8988T (cell line): ENCODE measurements at places on chromosomes 11 and 22.

DNA sequence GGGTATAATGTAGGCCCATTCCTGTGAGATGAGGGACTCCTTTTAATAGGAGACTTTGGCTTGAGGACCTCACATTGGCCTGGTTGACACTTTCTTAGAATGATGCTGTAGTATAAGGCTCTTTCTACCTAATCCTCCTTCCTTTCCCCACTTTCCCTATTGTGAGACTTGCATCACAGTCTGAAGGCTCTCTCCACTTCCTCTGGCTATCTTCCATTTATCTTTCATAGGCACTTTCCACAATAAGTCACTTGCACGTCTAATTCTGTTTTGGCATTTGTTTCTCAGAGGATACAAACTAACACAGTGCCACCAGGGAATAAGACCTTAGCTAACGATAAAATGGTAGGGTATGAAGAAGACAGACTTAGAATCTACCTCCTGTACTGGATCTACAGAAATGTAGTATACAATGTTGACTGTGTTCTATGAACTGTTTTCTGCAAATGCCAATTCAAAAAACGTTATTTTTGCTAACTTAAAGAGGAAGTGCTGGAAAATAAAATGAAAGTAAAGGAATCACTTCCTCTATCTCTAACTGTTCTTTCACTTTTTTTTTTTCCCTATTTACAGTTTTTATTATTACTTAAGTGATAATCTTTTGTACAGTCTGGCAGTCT is 17.9 kb upstream of the PDE3B start:
- no peak for DNase-seq

- no peak for DNase-seq
These were observed 10.6 kb downstream of the SNX32 start for GRCh38 chr11:65844231-65844872.

DNA sequence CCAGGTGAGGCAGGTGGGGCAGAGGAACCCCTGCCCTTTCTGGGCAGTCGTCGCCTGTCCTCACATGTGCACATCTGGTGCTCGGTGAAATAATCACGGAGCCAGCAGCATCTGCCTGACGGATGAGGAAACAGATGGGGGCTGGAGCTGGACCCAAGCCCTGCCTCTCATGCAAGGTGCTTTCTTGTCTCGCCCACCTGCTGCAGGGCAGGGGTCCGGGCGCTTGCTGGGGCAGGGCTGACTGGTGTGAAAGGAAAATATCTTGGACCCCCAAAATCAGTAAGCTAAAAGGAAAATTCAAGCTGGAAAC is 3.3 kb downstream of the ALDH3B2 start:
- no peak for DNase-seq

DNA sequence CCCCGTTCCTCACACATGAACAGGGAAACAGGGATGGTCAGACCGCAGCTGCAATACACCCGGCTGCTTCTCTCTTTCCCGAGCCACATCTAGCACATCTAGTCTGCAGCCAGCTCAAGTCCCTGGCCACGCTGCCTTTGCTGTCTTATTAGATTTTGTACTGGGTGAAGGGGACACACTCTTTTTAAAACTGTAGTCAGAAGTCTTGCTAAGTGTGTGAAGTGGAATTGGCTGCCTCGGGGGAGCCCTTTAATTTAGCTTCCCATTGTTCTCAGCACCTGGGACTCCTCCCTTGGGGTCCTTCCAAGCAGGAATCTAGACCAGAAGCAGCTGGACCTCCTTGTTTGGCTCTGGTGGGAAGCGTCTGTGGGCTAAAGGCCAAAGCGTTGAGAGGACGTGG is 420.0 kb downstream of the CTTN start:
- DNase-seq, result no peak

- DNase-seq, result no peak
These were observed 54.1 kb upstream of the ZBED5 start for GRCh38 chr11:10911907-10912306.

DNA sequence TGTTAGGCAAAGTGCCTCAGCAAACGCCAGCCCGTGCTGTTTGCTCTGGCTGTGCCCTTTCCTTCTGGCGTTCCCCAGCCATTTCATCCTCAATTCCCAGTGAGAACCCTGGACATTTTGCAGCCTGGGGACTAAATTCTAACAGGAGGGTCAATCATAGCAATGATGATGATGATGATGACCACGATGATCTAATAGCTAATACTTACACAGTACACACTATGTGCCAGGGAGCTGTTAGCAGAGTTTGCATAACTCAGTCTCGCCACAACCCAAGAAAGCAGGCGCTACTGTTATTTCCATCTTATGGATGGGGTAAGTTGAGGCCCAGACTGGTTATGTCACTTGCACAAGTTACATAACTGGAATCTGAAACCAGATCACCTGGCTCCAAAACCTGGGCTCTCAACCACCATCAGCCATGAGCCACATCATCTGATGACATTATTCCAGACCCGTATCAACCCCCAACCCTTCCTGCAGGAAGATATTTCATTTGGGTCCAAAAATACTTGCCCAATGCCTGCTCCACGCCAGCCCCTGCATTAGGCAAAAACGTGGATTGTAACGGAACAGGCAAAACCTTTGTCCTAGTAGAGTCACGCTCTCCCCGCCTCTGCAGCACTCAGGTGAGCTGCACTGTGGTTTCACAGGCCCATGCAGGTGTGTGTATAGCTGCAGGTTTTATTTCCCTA is 132.6 kb upstream of the SERPIND1 start:
- no peak for DNase-seq

GRCh38 chr22:32217465-32217864 is 12.6 kb upstream of the RFPL2 start:
- no peak for DNase-seq

- no peak for DNase-seq
These were observed 88.3 kb upstream of the MTMR2 start for GRCh38 chr11:96012086-96012824.

GRCh38 chr11:107780775-107781174 is 68.9 kb upstream of the SLN start:
- no peak for DNase-seq

DNA sequence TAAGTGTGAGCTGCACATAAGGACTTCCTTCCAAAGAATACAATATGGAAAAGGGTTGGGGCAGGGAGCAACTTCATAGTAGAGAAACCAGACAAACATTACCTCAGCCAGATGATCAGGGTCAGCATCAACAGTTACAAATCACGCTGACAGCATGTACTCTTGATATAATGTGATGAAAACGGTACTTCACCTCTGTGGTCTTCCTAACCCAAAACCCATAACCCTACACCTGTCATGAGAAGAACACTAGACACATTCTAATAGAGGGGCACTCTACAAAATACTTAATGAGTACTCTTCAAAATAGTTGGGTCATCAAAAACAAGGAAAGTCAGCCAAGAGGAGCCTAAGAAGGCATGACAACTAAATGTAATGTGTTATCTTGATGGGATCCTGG is 43.9 kb downstream of the RRAS2 start:
- DNase-seq, result no peak

GRCh38 chr11:57597916-57598830 is 688 bp downstream of the SERPING1 start:
- DNase-seq, result no peak
